M059J (cell line): ENCODE measurements at places on chromosomes 4 and X.

GRCh38 chr4:37620176-37620575, 66.0 kb downstream of the RELL1 start:
- no peak for DNase-seq

GRCh38 chrX:3461397-3462165, 115.1 kb upstream of the MXRA5 start:
- peak; percentile 64 for DNase-seq

DNA sequence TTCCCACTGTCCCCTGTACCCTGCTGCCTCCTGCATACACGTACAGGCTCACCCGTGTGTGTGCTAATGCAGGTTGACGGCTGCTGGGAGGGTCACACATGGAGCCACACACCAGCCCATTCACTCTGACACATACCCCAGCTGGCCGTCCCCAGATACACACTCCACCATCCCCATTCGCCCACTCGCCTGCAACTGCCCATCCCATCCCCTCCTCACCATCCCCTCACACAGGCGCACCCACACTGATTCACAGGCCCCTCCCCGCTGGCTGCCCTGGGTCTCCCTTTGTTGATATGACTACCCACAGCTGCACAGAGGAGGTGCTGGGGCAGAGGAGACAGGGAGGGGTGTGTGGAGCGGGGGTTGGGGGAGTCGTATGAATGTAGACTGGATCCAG, 25.7 kb downstream of the PJA1 start:
- no peak for DNase-seq

DNA sequence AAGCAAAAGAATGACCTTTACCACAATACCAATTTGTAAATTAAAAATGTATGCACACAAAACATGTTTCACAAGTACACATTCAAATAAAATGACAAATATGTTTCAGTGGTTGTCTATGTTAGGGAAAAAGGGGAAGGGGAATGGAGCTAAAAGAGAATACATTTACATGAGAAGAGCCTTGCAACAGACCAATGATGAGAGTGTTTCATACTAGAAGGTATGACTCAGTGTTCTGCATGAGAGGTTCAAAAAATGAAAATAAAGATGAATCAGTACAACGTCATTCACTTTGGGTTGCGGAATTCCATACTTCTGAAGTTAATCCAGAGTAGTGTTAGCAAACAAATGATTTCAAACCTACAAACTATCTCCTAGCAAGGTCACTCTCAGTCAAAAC, 51.7 kb downstream of the RPGR start:
- DNase-seq = peak; percentile 86

GRCh38 chrX:39309721-39310152, 508.5 kb downstream of the MID1IP1 start:
- DNase-seq = peak; percentile 71

GRCh38 chr4:73706811-73707210, 33.6 kb upstream of the CXCL8 start:
- DNase-seq = no peak

GRCh38 chrX:100264200-100264599, 145.9 kb downstream of the PCDH19 start:
- no peak for DNase-seq

DNA sequence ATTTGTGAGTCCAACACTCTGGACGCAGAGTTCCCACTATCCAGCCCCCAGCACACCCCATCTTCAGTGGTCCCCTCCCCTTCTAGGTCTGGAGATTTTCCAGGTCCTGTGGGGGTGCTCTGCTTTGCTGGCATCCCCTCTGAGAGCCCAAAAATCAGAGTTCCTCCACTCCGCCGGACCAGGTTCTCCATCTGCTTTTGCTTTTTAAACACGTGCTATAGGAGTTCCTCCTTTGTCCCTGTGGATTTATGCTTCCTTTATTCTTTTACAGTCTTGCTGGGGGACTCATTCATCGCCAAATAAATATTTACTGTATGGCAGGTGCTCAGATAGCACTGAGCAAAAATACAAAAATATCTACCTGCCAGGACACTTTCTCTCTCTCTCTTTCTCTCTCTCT, 324.7 kb downstream of the STK32B start:
- DNase-seq = no peak

DNA sequence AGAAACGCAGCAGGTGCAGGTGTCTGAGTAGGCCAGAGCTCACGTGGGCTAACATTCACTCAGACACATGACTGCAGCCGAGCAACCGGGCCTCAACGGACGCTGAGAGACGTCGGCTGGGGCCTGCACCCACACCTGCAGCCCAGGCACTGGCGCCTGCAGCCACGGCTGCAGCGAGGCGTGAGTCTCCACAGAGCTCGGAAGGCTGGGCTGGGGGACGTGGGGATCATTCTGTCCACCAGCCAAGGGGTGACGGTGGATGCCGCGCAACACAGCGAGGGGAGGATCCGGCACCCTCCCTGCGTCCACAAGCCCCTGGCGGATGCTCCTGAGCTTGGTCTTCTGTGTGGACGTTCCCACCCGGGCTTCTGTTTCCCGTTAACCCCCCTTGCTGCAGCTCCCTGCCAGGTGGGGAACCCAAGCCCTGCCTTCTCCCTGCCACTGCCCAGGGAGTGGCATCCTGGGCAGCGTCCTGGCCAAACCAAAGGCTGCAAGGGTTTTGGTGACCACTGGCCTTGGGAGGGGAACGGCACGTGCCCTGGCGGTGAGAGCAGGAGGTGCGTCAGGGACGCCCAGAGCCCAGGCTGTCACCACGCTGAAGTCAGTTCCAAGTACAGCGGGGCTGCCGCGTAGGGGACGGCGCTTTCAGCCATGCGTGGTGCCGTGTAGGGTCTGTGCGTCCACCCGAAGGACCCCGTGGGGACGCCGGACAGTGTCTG, 16.3 kb downstream of the PPP2R3B start:
- no peak for DNase-seq

GRCh38 chr4:139524062-139524631, 31.9 kb downstream of the SETD7 start:
- DNase-seq = peak; percentile 8

DNA sequence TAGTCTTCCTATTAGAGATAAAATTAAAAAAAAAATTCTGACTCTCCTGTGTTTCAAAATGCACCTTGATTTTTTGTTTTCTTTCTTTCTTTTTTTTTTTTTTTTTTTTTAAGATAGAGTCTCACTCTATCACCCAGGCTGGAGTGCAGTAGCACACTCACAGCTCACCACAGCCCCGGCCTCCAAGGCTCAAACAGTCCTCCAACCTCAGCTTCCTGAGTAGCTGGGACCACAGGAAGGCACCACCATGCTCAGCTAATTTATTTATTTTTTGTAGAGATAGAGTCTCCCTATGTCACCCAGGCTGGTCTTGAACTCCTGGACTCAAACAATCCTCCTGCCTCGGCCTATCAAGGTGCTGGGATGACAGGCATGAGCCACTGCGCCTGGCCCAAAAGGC, 41.1 kb upstream of the TMEM184C start:
- DNase-seq = no peak

DNA sequence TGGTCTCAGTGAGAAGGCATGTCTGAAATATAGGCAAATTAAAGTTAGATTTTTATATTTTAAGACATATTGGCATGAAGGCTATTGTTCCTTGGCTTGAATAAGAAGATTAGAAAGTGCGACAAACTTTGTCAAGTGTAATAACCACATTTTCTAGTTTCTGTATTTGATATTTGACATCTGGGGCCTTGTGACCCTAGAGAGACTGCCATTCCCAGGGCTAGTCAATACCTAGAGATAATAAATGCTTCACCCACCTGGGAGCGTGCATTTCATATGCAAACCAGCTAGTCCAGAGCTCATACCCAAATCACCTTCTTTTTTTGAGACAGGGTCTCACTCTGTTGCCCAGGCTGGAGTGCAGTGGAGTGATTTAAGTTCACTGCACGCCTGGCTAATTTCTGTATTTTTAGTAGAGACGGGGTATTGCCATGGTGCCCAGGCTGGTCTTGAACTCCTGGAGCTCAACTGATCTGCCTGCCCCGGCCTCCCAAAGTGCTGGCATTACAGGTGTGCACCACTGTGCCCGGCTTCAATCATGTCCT, 62.6 kb downstream of the COQ2 start:
- DNase-seq = no peak

DNA sequence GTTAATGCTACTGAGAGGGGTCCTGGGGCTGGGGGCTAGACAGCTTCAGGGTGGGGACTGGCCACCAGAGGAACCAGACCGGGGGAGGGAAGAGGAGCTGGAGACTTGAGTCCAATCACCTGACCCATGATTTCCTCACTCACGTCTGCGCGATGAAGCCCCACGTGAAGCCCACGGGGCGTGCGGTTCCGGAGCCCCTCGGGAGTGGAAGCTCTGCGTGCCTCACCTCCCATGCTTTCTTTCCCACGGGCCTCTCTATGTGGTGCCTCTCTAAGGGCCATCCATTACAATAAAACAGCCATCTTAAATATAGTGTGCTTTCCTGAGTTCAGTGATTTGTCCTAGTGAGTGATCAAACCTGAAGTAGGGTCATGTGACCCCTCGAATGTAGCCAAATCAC, 119.9 kb downstream of the ENPP6 start:
- no peak for DNase-seq
